Femur (tissue), 1 donor: ENCODE measurements at places on chromosomes 7 and 10.
A peak's percentile ranks its signal among the peaks of the same experiment; 100 is the strongest.

- DNase-seq = no peak
Measured at GRCh38 chr7:158386866-158387545, 200.6 kb downstream of the PTPRN2 start.

GRCh38 chr10:17290226-17290625 is 62.2 kb downstream of the VIM start:
- DNase-seq = no peak

DNA sequence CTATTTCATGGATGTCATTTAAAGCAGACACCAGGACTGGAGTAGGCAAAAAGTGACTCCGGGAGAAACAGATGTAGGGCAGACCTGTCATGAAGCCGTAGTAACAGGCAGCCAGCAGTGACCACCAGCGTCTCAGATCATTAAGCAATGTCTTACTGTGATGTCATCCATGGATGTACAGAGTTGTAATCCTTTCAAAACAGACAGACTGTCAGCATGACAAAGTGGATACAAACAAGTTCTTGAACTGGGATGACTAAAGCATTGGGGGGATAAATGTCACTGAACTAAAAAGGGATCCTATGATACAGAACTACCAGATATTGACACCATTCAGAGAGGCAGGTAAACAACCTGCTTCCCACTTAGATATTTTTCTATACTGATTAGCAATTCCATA is 675.5 kb downstream of the PARD3 start:
- DNase-seq = no peak

- DNase-seq = peak; percentile 92
Measured at GRCh38 chr10:60944058-60944909, at the start of gene RHOBTB1. TSS of gene RHOBTB1 (minus strand) at chr10:60944185. CDS start at chr10:60911542, 32,643 bp downstream.

- no peak for DNase-seq
Measured at GRCh38 chr7:152185558-152185957, 160.1 kb downstream of the GALNT11 start.

DNA sequence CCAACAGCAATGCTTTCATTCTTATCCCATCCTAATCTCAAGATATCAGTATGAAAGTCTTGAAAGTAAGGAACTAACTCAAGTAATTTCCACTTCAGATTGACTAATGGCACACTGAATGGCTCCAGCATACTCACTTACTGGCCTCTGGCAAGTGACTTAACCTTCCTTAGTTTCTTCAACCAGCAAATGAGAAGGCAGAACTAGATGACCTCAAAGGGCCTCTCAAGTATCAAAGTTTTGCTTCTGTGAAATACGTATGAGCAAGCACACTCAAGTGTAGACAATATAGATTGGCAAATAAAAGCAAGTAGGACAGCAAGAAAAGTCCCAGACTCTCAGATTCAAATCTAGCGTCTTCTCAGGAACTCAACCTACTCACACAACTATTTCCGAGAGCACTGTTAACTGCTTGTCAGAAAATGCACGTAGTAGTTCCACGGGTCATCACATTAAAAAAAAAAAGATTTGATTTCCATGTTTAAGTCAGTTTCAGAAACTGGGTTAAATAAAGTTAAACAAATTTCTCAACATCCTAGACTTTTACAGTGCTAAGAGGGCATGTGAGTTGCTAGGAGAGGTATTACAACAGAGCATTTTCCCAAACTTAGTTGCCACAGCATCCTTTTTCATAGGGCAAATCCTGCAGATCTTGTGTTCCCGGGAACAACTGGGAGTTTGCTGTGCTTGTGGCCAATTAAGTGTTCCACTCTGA is 276.9 kb upstream of the KLF14 start:
- no peak for DNase-seq

DNA sequence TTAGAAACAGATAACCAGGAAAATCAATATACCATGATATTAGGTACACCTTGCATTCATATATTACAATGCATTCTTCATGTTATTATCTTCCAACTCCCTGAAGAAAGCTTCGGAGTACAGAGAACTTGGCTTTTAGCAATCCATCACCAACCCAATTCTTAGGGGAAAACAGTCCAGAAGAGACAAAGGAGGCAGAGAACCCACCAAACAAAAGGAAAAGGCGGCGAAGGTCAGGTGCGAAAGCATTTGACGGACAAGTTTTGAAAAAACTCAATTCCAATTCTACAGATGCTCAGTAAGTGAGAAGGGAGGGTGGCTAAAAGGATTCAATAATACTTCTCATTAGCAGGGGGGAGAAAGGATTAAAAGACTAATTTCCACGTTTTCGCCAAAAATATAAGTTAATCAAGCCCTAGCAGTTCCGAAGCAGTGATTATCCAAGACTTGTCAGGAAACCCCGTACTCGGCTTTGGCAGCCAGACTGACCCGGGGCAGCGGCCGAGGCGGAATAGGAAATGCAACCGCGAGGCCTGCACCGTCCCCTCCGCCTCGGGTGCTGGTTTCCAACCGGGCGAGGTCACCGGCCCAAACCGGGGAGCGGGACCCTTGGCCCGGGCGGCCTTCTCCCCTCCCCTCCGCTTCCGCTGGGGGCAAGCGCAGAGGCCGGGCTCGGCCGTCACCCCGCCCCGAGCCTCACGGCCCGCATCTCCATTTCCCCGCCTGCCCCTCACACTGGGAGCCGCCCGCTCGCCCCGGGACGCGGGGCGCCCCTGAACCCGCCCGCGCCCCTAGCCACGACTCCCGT is 747 bp downstream of the GDI2 start:
- peak; percentile 52 for DNase-seq

DNA sequence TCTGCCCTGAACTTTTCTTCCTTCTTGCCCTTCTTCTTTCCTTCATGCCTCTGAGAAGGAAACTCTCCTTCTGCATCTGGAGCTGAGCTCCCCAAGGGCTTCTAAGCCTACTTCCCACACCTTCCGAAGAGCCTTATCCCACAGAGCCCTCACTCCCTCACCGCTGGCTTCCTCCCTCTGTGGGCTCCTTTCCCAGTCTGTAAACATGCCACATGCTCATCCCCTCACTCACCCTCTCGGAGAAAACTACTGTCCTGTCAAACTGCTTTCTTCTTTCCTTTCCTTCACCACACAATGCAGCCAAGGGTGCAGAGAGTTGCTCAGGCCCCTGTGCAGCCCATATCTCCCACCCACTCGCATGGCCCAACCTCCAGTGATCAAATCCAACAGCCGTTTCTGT is 18.1 kb downstream of the ANKRD16 start:
- no peak for DNase-seq

GRCh38 chr7:28060371-28060950 is 120.1 kb downstream of the JAZF1 start:
- DNase-seq = no peak

DNA sequence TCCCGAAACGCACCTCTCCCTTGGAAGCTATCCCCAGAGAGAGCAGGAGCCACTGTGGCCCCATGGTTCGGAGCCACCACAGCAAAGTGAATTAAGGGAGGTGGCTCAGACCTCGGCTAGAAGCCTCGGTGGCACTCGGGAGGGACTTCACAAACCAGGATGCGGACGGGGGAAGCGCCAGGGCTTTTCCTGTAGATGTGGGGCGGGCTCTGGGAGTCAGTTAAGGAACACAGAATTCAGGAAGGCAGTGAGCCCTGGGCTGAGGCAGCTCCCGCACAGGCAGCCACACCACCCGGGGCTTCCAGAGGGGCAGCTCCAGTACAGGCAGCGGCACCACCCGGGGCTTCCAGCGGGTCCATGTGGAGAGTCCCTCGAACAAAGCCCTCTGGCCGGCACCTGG is 42.7 kb upstream of the DPYSL4 start:
- DNase-seq = no peak

GRCh38 chr10:89269433-89270152 is 18.0 kb upstream of the LIPA start:
- DNase-seq = no peak

GRCh38 chr10:81136261-81136660 is 598.6 kb downstream of the SH2D4B start:
- no peak for DNase-seq

DNA sequence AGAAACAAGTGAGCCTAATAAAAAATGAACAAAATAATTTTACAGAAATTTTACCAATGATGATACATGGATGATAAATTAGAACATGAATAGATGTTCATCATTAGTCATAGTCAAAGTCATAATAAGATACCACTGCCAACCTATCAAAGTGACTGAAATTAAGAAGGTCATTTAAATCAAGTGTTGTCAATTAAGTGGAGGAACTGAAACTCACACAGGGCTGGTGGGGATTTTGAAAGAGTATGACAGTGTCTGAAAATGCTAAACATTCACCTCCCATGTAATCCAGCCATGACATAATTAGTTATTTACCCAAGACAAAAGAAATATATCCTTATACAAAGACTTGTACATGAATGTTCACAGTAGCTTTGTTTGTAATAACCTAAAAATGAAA is 57.1 kb upstream of the DYNC1I1 start:
- no peak for DNase-seq

DNA sequence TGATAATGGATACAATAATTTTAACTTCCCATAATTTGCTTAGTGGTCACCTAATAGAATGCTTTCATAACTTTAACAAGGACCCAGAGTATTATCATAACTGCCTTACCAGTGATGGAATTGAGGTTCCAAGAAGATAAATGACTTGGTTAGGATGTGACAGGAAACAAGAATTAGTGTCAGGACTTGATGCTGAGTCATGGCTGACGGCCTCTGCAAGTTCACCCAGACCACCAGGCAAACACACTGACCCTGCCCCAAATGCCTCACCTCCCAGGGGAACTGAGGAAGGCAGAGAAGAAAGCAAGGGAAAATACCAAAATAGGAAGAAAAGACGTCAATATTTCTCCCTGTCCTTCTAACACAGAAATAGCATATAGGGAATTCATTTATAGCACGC is 636.3 kb downstream of the PARD3 start:
- no peak for DNase-seq

- no peak for DNase-seq
Measured at GRCh38 chr10:133235932-133236331, 1.7 kb upstream of the VENTX start.

DNA sequence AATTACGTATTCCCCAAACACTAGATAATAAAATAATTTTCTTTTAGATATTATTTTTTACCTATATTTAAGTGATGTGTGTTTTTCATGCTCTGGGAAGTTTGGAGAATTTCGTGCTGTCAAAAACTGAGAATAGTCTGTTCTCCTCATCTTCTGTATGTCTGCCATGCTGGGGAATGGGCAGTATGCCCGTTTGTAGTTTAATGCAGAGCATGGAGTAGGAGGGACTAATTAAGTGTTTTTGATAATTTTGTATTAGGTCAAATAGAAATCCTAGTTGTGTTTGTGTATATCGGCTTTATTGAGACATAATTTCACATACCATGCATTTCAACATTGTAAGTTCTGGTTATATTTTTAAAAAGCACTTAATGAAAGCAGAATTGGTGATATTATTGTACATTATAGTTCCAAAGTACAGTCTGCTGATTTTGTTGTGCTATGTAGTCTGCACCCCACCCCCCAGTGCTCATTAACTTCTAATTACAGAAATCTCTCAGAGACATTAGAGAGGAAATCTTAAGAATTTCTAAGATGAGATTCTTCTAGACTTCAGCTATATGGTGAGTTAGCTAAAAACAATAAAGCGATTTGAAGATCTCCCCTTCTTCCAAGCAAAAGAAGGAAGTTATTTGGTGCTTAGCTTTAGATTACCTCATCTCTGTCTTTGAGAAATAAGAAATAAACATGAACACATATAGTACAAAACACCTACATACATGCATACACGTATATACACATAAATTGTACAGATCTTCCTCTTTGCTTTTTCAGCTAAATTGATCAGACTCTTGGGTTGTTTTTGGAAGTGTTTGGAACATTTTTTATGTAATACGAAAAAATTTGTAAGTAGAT is 22.2 kb downstream of the ZRANB1 start:
- DNase-seq = no peak

GRCh38 chr7:97307521-97308108 is 190.1 kb downstream of the SDHAF3 start:
- DNase-seq = no peak

DNA sequence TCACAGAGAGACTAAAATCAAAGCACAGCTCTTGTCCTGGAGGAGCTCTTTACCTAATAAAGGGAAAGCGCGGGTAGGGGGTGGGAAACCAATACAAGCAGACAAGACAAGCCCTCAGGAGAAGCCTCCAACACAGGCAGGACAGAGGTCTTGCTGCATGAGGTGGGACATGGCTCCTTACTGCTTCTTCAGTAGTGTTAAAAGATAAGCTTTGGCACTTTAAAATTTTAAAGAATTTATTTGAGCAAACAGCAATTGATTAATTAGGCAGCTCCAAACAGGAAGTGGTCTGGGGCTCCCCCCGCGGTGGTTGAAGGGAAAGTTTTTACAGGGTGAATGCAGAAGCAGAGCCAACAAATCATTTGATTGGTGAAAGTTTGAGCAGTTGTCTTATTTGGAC is 50.3 kb upstream of the MACC1 start:
- no peak for DNase-seq

DNA sequence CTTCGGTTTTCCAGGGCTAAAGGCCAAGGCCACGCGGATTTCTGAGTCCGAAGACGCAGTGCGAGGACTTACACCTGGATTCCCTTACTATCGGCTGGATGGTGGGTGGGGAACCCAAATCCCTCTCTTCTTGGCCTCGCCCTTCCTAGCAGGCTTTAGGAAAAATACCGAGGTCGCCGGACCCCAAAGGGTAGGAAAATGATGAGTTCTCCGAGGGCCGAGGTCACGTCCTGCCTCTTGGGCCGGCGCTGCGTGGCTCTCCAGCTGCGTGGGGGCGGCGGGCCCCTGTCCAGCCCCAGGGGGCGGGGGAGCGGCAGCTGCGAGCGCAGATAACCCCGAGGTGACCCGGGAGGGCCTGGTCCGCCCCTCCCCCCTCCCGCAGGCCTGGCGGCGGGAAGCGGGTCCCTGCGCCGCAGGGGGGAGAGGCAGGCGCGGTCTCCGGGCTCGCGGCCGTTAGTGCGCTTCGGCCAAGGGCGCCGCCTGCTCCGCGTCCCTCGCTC is 805 bp upstream of the HMX3 start:
- no peak for DNase-seq

DNA sequence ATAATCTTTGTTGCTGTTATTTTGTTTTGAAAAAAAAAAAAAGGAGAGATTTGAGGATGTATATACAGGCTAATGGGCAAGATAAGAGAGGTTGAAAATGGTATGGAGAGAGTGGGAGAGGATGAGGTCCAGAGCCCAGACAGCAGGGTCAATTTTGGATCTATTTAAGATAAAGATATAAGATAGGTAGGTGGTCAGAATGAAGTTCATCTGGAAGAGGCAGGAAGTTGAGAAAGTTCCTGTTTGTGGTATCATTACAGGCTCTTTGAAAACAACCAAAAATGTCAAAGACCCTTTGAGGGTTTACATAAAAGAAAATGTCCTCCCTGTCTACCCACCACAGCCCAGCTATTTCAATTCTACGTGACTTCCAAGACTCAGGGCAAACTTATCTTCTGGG is 7.5 kb downstream of the CEP41 start:
- no peak for DNase-seq

DNA sequence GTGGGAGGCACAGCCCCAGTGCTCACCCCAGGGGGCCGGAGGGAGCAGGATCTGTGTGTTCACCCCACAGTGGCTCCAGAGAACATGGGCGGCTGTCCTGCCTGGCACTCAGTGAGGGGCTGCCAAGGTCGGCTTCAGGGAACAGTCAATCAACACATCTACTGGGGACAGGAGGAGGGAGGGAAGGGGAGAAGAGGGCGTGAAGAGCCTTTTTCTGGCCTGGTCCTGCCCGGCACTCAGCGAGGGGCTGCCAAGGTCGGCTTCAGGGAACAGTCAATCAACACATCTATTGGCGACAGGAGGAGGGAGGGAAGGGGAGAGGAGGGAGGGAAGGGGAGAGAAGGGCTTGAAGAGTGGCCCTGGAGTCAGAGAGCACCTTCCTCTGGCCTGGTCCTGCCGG is 184.9 kb downstream of the ADARB2 start:
- DNase-seq = no peak
